ENCODE measurements at places on chromosomes 6 and 20.

DNA sequence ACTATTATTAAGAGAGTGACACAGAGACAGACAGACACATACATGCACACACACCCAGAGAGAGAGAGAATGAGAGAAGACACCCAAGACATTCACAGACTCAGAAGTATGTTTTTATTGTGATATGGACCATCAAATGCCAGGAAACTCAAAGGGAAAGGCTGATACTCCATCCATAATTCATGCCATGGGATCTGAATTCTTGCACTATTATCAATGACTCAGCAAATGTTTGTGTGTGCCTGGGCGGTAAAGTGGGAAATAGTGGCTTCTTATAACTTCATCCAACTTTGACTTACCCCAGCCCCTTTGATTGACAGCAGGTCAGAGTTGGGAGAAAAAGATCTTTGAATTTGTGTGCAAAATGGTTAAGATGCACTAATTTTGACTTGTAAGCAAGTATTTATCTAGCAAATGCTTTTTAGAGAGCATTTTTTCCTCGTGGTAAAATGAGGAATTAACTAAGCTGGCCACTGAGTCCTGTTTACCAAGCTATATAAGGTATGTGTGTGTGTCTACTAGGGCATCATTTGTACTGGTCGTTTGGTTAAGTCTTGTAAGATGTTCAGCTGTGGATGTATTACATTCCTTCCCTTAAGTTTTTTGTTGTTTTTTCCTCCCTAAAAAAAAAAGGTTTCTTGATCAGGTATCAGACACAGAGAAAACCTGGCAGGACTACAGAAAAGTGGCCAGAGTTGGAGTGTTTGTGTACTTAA is 3.0 kb upstream of the CCN2 start:
- DNase-seq, result no peak

DNA sequence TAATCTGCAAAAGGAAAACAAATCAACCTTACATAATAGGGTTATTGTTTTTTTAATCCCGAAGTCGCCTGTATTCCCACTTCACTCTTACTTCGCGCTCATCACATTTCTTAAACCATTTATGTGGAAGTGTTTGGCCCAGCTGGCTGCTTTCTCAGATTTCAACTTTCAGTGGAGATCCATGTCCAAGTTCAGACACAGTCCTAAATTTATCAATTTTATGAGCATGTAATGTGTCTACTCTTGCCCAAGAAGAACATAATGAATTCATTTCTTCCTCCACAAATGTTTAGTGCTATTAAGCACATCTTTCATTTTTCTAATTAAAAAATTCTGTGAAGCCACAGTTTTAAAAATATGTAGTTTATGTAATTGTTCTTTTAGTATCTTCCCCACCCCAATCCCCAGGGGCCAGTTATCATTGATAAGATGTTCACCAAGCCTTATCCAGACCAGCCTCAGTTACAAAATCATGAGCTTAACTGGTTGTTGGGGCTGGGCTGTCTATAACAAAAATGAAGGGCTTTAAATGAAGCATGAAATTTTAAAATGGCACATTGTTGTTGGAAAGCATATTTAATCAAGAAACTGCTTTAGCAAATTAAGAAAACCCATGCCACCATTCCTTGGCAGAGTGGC is 151.7 kb downstream of the UST start:
- no peak for DNase-seq

DNA sequence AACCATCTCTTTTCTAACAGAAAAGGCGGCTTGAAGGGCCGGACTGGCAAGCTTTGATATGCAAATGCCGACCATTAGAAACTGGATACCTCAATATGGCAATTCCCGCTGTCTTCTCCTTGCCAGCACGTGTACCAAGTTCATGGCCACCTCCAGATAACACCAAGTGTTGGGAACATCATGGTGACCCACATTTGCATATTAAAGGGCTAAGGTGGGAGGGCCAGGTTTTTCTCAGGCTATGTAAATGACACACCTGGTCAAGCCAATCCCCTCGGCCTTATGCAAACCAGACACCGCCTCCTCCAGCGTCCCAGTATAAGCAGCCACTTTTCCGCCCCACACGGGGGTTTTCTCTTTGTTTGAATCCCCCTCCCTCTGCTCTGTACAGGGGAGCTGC is 110.7 kb downstream of the DACT2 start:
- DNase-seq, result no peak

DNA sequence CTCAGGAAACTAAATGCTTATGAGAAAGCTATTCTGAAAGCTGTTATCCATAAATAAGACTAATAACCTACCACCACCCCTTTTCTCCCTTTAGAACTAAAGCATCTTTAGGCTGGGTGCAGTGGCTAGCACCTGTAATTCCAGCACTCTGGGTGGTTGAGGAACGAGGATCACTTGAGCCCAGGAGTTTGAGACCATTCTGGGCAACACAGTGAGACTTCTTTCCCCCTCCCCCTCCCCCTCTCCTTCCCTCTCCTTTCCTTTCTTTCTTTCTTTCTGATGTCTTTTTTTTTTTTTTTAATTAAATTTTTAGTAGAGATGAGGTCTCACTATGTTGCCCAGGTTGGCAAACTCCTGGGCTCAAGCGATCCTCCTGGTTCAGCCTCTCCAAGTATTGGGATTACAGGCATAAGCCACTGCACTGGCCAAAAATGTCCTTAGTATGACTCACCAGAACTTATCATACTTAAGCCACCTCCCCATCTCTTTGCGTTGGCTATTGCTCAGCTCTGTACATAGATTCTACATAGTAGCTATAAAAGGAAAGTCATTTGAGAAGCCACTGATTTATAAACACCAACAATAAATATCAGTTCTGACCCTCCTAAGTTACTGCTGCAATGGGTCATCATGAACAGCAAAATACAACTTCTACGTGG is 54.8 kb upstream of the SPDEF start:
- no peak for DNase-seq

GRCh38 chr20:13571662-13572061 is 67.1 kb downstream of the TASP1 start:
- no peak for DNase-seq

DNA sequence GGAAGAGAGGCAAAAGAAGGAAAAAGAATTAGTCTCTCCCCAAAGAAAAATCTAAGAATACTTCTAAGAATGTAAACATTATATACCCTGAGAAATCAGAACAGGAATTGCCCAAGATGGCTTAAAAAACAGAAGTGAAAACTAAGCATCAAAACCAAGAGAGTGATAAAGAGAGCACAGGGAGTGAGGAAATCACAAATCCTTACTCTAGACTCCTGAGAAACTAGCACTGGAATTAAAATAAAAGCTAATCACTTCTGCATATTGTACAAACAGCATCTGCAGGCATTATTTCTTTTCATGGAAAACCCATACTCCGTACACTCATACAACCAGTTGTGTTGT is 285.7 kb downstream of the BTBD9 start:
- DNase-seq, result no peak

DNA sequence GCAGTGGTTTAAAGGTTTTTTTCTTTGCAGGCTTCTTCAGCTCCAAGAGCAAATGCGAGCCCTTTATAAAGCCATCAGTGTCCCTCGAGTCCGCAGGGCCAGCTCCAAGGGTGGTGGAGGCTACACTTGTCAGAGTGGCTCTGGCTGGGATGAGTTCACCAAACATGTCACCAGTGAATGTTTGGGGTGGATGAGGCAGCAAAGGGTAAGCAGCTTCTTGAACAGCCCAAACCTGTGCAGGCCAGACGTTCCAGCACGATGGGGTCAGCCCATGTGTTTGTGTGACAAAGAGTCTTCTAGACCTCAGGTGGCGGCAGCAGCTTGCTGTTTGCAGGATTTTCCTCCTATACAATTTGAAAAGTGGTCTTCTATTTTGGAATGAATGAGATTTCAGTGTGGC is 17.7 kb downstream of the DSP start:
- no peak for DNase-seq

- DNase-seq, result no peak
Observed at GRCh38 chr6:138600726-138601125, 101.4 kb upstream of the NHSL1 start.

DNA sequence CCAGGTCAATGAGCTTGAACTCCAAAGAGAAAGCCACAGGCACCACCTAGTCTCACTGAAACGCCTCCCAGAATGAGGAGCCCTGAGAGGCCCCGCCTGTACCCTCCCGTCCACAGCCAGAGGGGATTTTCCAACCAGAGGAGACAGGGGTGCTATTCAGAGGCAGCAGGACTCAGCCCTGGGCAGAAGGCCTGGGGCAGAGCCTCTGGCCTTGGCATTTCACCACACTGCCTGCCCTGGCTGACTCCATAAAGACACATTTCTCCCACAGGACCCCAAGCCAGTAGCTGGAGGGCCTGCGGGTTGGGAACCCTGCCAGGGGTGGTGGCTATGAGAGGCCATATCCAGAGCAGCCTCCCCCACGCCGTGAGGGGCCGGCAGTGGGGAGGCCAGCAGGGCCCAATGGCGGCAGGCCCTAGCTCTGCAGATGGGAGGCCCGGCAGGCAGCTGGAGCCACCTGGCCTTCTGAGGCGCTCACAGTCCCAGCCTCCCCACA is 159.3 kb downstream of the PREX1 start:
- no peak for DNase-seq

- DNase-seq, result no peak
Observed at GRCh38 chr6:3538536-3538935, 81.7 kb upstream of the SLC22A23 start.

- no peak for DNase-seq
Observed at GRCh38 chr6:133726188-133726587, 162.7 kb upstream of the TCF21 start.

GRCh38 chr6:130869681-130870080 is 42.5 kb downstream of the SMLR1 start:
- no peak for DNase-seq

DNA sequence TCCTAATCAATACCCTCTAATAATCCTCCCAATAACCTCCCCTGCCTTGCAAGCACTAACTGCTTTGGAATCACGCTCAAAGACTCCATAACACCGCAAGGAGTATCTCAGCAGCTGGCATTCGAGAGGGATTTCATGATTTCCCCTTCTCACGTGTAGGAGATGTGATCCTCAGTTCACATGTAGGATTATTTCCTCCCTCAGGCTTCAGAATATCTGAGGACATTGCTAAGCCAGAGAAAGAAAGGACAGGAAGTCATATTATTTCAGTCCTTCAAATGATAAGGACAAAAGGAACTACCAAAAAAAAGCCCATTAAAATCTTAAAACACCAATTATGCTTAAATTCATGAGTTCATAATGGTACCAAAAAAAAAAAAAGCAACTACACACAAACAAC is 122.9 kb downstream of the NFATC2 start:
- no peak for DNase-seq

DNA sequence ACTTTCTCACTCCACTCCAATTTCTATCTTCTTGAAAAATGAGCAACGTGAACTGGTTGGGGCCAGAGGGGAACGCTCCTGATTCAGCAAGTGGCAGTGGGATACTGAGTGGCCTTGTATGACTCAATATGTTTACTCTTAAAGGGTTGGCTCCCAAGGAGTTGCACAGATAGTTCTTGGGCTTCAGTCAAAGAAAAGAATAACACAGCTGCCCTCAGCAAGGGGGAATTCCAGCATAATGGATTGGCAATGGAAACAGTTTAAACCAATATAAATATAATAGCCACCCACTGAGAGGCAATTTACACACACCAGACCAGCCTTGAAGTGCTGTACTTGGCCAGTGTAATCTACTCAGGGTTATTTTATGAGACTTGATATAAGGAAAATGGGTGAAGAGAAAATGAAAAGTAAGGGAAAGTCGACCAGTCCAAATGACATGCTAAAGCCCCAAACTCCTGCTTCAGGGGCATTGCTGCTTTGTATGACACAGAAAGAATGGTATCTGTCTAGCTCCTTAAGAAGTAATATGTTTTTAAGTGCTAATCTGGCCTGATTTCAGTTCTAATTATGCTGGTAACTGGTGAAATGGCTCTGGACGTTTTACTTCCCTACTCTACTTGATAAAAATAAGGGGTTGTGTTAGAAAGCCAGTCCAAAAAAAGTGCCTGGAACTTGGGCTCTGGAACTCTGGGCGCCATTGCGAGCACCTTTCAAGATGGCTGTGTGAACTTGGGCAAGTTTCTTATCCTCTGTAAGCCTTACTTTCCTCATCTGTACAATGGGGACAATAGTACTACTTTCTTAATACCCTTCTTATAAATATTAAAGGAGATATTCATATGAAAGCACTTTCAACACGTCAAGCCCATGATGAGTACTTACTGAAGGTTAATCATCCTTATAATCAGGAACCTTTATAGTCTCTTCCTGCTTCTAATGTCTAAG is 712.9 kb upstream of the MAP3K7 start:
- no peak for DNase-seq

GRCh38 chr6:156016186-156016976 is 560.7 kb upstream of the NOX3 start:
- DNase-seq, result no peak

GRCh38 chr20:44040202-44040915 is 125.7 kb downstream of the TOX2 start:
- no peak for DNase-seq

- DNase-seq, result no peak
Observed at GRCh38 chr20:51423290-51423667, 119.2 kb downstream of the NFATC2 start.

GRCh38 chr6:81084776-81085430 is 667.6 kb downstream of the TENT5A start:
- no peak for DNase-seq

GRCh38 chr20:44684047-44684967 is 30.9 kb upstream of the CCN5 start:
- DNase-seq, result no peak

- DNase-seq, result no peak
Observed at GRCh38 chr6:38503032-38503773, 136.5 kb downstream of the BTBD9 start.

DNA sequence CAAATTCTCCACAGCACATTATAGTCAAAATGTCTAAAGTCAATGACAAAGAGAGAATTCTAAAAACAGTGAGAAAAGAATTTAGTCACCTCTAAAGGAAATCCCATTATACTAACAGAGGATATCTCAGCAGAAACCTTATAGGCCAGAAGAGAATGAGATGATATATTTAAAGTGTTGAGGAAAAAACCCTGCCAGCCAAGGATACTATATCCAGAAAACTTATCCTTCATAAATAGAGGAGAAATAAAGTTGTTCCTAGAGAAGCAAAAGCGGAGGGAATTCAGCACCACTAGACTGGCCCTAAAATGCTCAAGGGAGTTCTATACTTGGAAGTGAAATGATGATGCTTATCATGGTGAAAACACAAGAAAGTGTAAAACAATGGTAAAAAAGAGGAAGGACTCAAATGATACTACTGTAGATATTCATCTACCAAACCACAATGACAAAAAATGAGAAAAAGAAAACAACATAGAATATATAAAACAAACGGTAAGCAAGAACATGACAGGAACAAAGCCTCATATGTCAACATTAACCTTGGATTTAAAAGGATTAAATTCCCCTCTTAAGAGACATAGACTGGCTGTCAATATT is 16.7 kb downstream of the GPRC6A start:
- DNase-seq, result no peak

- no peak for DNase-seq
Observed at GRCh38 chr6:98977671-98978292, 30.0 kb upstream of the FBXL4 start.

DNA sequence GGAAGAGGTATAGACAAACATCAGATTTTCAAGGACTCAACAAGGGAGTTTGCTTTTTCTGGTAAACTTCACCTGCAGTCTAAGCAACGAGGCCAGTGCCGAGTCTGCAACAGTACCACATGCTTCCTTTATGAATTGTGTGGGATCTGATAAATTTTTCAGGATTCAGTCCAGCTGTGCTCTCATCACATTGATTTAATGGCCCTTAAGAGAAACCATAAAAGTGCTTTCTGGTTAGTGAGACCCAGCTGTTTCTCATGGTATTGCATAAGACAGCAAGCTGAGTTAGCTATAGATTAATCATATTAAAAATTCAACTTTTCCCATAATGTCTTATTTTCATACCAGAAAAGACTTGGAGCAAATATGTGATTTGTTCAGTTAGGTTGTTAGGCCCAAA is 291.4 kb downstream of the CENPW start:
- no peak for DNase-seq

GRCh38 chr20:50274570-50275430 is 84.2 kb downstream of the CEBPB start:
- DNase-seq, result peak; percentile 43

Data from CD4-positive, alpha-beta T cell treated with Interleukin-17A for 1 hour (primary cell).